Ovary (tissue), 10 donors: ENCODE measurements at places on chromosomes 7 and 10. TPM values are rescaled to one million over a fixed set of nuclear protein-coding genes. Genes with fewer than 3 reads are reported as not detected.

Gene ANLN
- 2.6 TPM for polyA plus RNA-seq

Gene ZNF22
- 25.5 TPM for polyA plus RNA-seq

Gene MASTL
- 6.3 TPM for polyA plus RNA-seq

Gene GIMAP7
- 30.3 TPM for polyA plus RNA-seq

Gene CFTR
- polyA plus RNA-seq, result not detected

Gene AP4M1
- polyA plus RNA-seq, result 13.8 TPM

Gene ZNF25
- polyA plus RNA-seq, result 10.9 TPM

Gene PRSS1
- not detected for polyA plus RNA-seq

Gene POP7
- 26.5 TPM for polyA plus RNA-seq

Gene CAV1
- 287 TPM for polyA plus RNA-seq
